Mononuclear cell (primary cell): ENCODE measurements at places on chromosomes 4 and X. TPM values are rescaled to one million over a fixed set of nuclear protein-coding genes. Genes with fewer than 3 reads are reported as not detected.

The AP1S2 gene
- total RNA-seq, result 170 TPM

The MUC7 gene
- total RNA-seq, result not detected

The SPATA18 gene
- 0.42 TPM for total RNA-seq

The TMSB15C gene
- total RNA-seq, result 3.9 TPM

The CLGN gene
- total RNA-seq, result 0.42 TPM

The IL13RA1 gene
- total RNA-seq, result 39.3 TPM

The ARMCX2 gene
- 0.94 TPM for total RNA-seq

The CFAP47 gene
- total RNA-seq, result 0.10 TPM
